ENCODE measurements at places on chromosomes 7 and 10.

- no peak for DNase-seq
These were observed 181.2 kb upstream of the PRSS58 start for GRCh38 chr7:142438923-142439515.

DNA sequence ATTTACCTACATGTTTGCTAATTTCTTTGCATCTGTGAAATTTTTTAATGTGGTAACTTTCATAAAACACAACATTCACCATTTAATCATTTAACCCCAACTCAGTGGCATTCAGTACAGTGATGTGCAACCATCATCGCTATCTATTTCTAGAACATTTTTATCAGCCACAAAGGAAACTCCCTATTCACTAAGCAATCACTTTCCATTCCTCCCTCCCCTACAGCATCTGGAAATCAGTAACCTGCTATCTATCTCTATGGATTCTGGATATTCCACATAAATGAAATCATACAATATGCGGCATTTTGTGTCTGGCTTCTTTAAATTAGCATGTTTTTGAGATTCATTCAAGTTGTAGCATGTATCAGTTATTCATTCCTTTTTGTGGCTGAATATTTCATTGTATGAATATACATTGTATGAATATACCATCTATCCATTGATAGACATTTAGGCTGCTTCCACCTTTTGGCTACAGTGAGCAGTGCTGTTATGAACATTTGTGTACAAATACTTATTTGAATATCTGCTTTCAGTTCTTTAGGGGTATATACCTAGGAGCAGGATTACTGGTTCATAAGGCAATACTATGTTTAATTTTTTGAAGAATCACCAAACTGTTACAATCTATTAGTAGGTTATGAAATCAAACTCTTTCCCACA, 19.4 kb upstream of the BPGM start:
- no peak for DNase-seq

DNA sequence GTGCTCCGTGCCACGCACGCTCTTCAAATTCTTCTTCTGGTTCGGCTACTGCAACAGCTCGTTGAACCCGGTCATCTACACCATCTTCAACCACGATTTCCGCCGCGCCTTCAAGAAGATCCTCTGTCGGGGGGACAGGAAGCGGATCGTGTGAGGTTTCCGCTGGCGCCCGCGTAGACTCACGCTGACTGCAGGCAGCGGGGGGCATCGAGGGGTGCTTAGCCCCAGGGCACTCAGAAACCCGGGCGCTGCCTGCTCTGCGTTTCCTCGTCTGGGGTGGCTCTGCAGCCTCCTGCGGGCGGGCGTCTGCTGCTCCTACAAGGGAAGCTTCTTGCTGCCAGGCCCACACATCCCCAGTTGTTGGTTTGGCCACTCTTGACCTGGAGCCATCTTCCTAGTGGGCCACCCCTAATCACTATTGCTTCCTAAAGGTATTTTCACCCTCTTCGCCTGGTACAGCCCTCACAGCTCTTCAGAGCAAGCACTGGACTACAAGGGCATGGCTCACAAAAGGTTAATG, 2.5 kb downstream of the ADRA2A start:
- DNase-seq = no peak

GRCh38 chr10:101388676-101389276, 34.8 kb downstream of the BTRC start:
- no peak for DNase-seq

DNA sequence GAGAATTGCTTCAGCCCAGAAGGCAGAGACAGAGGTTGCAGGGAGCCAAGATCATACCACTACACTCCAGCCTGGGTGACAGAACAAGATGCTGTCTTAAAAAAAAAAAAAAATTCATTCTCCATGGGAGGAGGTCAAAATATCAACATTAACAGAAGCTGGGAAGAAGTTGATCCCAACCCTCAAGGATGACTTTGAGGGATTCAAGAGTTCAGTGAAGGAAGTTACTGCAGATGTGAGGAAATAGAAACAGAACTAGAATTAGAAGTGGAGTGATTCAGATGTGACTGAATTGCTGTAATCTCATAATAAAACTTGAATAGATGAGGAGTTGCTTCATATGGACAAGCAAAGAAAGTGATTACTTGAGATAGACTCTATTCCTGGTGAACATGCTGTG, 19.7 kb upstream of the RPEL1 start:
- DNase-seq = no peak

DNA sequence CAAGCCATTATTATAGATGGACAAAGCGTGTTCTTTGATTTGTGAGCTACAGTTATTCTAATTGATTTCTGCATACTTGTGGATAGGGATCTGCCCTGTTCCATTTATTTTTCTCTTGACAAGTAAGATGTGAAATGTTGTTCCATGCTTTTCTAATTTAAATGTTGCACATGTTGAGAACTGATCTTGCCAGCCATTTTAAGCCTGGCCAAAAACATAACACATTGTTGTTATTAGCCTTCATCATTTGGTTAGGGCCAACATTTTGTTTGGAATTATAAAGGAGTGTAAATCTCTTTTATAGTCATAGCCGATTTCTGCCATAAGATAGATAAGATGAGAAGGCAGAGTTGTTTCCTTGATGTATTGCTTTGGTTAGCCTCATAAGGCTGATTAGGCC, 117.0 kb downstream of the WNT2 start:
- DNase-seq = no peak

DNA sequence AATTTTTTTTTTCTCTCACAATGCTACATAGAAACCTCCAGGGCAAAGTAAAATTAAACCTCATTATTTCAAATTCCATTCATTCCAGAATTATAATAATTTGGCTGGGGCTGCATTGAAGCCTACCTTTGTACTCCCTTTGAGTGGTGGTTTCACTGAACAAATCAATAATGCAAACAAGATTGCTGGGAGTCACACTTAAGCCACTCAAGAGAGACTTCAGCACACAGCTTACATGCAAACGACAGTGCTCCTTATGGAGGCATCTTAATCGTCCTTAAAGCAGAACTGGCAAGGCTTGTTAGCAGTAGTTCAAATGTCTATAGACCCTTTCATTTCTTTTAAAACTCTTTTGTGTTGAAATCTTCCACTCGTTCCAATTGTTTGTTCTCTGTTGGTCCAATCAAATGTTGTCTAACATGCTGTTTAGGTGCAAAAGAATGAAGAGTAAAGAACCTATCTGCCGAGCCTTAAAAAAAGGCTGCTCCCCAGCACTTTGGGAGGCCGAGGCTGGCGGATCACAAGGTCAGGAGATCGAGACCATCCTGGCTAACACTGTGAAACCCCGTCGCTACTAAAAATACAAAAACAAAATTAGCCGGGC, 294.9 kb downstream of the FGFR2 start:
- DNase-seq = no peak

DNA sequence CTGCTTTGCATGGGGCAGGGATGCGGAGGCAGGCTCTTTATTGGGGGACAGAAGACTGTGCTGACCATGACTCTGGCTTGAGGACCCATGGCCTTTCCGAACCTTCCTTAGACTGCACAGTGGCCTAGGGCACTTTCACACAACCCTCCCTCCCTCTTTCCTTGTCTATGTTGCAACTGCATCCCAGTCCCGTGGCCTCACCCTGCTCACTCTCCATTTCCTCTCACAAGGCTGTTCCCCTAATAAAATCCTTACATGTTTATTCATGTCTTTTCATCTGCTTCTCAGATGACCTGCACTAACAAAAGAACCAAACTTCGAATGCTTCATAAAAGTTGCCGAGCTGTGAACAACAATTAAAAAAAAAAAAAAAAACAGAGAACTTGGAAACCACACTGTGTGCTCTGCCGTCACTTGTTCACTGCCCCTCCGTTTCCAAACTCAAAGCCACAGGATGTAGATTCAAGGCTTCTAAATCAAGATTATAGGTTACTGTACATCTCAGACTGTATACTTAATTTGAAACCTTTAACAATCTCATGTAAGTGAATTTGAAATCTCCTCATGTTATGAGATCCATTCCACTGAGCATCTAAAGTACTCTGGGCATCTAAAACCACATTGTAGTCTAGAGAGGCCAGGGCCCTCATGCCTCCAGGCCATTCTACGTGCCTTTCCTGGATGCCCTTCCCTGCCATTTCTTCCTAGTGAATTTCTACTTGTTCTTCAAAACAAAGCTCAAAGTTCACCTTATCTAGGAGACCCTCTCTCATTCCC, 265.9 kb downstream of the SNX13 start:
- no peak for DNase-seq

DNA sequence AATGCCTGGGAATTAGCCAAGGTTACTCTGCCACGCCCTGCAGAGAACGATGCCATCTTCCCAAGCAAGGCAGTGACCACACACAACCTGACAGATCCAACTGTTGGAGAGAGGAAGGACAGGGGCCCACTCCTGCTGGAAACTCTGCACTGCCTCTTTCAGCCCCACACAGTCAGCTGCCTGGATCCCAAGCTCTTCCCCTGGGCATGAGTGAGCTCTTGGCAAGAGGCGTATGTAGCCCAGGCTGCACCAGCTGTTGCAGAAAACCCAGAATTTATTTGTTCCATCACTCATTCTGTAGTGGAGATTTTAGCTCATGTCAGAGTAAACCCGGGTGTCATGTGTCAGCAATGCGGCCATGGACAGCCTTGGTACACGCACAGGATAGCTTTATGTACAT, 135.1 kb upstream of the TRIM24 start:
- DNase-seq = no peak
